ENCODE measurements at places on chromosomes 5 and 9.

GRCh38 chr9:125391704-125392103, 130.1 kb downstream of the GAPVD1 start:
- DNase-seq = no peak

- DNase-seq = no peak
These were observed 80.8 kb downstream of the TLE4 start for GRCh38 chr9:79652598-79652997.

DNA sequence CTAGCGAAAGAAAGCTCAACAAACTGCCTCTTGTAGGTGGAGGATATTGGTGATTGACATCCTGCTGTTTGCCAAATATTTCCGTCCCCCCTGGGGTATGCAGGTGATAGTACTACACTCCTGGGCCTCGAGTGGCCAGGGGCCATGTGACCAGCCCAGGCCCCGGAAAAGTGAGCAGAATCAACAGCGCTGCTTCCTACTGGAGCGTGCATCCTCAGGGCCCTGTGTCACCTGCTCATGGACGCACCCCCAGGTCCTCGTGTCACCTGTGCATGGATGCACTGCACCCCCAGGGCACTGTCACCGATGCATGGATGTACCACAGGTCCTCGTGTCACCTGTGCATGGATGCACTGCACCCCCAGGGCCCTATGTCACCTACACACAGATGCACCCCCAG, 43.8 kb downstream of the ADAMTS16 start:
- no peak for DNase-seq

DNA sequence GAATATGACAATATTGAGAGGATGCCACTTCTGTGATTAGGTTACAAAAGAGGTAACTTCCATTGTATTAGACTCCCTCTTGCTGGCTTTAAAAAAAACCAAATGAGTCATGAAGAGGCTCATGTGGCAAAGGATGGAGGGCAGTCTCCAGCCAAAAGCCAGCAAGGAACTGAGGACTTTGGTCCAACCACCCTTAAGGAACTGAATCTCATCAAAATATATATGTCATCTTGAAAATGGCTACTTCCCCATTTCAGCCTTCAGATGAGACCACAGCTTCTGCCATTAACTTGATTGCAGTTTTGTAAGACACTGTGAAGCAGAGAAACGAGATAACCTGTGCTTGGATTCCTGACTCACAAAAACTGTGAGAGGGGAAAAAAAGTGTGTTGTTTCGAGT, 15.5 kb upstream of the TRIM32 start:
- no peak for DNase-seq

- DNase-seq = no peak
These were observed 108.7 kb upstream of the NFIL3 start for GRCh38 chr9:91532325-91532724.

DNA sequence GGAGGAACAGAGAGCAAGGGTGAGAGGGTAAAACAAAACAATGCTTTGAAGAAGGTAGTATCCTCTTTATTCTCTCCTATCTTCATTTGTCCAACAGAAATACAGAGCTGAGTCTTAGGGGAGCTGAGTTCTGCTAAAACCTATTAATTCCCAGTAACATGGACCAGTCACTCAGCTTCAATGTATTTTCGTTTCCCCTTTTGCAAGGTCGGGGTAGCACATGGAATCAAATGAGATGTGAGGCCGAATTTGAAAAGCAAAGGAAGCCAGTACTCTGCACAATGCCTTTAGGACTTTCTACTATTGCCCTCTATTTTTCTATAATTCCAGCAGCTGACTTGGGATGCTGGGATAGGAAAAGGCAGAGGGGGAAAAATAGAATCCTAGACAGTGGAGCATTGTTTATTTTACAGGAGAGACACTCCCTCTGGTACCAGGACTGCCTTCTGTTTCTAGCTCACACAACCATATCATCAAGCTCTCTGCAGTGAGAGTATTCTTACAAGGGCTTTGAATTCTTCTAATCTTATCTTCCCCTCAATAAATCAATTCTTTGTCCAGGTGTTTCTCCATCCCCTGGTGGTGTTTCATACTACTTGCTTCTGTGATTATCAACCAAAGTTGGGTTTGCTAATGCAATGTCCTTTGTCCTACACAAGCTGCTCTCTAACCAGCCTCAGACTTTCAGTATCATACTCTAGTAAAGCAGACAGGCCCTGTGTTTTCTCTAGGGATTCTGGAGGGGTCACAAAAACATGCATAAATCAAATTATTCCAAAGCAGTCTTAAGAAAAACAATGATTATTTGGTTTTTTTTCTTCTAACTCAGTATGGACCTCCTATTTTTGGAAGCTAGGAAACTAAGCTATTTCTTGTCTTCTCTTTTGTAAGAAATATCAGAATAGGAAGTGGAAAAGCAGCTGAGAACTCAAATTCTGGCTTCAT, 341.5 kb downstream of the OSTF1 start:
- DNase-seq = no peak

GRCh38 chr5:179376701-179377420, 31.6 kb upstream of the ADAMTS2 start:
- no peak for DNase-seq

GRCh38 chr9:93891050-93891449, 64.1 kb downstream of the BARX1 start:
- no peak for DNase-seq

DNA sequence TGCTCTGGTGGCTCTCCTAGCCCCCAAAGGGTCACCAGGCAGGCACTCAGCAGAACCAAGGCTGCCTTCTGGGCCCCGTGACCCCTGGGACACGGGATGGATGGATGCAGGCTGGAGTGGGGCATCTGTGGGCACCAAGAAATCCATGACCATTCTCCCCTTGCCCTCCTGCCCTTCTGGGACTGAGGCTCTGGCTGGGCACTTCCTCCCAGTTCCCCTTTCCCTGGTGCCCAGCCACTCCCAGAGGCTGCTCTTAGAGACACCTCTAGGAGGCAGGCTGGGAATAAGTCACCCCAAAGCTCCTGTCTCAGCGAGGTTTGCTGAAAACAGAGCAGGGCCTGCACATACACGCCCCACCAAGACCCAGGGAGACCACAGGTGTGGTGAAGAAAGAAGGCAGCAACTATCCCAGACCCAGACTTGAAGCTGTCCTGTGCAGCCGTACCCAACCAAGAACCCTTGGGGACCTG, 943 bp downstream of the STING1 start:
- no peak for DNase-seq

DNA sequence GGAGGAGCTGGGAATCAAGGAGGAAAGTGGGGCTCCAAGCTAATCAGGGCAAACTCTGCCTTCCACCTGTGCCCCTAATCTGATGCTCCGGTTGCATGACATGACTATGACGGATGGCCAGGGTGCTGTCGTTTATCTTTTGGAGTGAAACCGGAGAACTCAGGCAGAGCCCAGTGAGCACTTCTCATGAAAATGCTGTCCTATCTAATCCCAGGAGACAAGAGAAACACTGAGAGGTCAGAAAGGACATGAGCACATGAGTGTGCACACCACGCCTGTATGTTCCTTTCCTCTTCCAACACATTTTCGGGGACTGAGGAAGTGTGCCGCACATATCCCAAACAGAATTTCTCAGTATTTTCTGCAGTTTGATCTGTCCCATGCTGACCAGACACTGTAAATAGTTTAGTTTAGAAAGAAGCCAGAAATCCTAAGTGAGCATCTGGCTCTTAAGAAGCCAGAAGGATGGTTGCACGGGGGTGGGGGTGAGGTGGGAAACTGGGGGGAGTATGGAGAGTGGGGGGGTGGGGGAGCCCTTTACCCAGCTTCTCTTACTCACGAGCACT, 217.1 kb downstream of the TSSK1B start:
- DNase-seq = no peak

GRCh38 chr9:33167972-33168461, 881 bp upstream of the B4GALT1 start:
- DNase-seq = peak; percentile 37

DNA sequence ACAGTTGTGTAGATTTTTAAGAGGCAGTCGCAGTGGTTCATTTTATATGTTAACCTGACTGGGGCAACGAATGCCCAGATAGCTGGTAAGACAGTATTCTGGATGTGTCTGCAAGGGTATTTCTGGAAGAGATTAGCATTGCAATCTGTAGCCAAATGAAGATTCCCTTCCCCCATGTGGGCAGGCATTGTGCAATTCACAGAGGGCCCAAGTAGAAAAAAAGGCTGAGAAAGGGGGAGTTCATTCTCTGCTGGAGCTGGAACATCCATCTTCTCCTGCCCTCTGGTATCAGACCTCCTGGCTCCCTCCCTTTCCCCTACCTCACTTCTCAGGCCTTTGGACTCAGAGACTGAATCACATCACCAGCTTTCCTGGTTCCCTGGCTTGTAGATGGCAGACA, 70.6 kb downstream of the TENT4A start:
- no peak for DNase-seq

Measured in GM20000 (cell line).